A172 (cell line): ENCODE measurements at places on chromosomes 4 and X. TPM values are rescaled to one million over a fixed set of nuclear protein-coding genes. Genes with fewer than 3 reads are reported as not detected.

- DNase-seq = no peak
Measured at GRCh38 chr4:55386073-55386472, 9.7 kb upstream of the TMEM165 start.

Gene NPFFR2
- total RNA-seq = not detected in 2 replicates

DNA sequence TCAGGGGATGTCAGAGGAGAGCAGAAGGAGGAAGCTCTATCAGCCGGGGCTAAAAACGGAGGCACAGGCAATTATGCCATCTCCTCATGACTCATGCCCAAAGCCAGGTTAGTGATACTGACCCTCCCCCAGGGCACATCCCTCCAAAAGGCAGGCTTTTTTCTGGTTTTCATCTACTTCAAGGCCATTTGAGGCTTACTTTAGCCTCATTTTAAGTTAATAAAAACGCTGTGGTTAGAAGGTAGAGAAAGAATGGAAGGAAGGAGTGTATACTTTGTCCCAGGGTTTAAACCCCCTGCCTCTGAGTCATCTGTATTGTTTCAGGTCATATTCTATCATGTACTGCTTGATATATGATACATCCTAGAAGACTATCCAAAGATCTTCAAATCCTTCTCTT, 89.7 kb upstream of the NDP start:
- DNase-seq = peak; percentile 34

DNA sequence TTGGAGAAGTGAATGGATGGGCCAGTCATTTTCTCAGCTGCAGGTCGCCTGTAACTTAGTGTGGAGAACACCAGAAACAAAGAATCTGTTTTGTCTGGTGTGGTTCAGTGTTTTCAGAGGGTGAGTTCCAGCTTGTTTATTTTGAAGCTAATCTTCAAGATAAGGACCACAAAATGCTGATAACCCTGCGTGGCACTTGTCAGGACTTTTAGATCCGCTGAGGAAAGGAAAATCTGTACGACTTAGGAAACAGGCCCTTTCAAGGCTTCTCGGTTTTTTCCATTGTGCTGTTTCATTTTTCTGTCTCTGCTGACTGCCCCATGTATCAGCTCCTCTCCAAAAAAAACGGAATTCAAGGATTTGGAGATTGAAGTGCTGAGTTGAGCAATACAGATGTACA, 8.7 kb upstream of the ANAPC4 start:
- DNase-seq = no peak

DNA sequence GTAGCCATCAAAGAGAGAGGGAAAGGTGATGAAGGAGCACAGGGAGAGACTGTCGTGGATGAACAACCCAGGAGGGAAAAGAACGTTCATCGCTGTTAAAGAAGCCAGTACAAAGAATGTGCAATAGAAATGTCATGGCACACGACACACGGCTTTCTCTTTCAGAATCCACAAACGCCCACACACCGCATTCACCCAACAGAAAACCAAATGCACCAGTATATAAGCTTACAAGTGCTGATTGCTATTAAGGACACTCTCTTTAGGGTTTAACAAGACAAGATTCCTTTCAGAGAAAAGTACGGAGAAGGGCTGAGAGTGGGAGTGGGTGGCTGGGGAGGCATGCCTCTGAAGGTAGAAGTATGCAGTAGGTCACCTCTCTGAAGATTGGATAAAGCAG, 80.2 kb downstream of the C4orf51 start:
- no peak for DNase-seq

DNA sequence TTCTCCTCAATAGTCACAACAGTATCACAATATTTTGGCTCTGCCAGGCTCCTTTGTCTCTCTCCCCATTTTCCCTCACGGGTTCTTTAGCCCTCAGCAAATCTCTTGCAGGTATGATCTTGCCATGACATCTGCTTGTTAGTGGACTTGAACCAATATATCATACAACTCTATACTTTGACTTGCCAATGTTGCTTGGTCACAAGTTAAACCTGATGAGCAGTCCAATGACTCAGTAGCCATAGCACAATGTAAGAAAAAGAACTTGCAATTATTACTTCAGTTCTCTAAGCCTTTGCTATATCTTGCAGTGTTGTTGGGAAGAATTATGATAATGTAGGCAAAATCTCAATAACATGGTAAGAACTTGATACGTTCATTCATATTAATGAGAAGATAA, 174.6 kb upstream of the NRK start:
- DNase-seq = no peak

- peak; percentile 50 for DNase-seq
Measured at GRCh38 chr4:185504098-185505047, 30.9 kb downstream of the PDLIM3 start.

DNA sequence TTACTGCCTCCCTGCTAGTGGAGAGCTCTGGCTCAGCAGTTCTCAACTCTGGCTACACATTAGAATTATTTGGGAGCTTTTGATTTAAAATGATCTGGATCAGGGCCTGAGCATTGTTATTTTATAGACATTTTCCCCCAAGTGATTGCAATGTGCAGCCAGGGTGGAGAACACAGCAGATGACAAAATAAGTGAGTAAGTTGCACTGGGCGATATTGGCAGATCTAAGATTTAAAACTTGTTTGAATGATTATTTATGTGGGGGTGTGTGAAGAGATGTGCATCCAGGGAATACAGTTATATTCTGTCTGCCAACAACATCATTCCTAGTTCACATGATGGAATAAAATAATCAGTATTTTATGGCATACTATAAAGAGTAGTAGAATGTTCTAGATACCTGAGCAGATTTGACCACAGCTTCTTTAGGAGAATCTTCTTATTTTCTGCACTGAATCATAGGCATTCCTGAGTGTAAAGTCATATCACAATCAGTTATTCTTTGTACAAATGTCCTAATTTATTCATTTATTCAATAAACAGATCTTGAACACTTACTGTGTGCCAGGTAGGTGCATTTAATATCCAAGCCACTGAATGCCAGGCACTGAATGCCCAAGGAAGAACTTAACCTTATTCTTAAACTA, 123.9 kb downstream of the UCHL1 start:
- no peak for DNase-seq

- no peak for DNase-seq
Measured at GRCh38 chrX:144335402-144335801, 451.5 kb downstream of the UBE2NL start.

Gene FRMD7
- total RNA-seq = not detected in 2 replicates

DNA sequence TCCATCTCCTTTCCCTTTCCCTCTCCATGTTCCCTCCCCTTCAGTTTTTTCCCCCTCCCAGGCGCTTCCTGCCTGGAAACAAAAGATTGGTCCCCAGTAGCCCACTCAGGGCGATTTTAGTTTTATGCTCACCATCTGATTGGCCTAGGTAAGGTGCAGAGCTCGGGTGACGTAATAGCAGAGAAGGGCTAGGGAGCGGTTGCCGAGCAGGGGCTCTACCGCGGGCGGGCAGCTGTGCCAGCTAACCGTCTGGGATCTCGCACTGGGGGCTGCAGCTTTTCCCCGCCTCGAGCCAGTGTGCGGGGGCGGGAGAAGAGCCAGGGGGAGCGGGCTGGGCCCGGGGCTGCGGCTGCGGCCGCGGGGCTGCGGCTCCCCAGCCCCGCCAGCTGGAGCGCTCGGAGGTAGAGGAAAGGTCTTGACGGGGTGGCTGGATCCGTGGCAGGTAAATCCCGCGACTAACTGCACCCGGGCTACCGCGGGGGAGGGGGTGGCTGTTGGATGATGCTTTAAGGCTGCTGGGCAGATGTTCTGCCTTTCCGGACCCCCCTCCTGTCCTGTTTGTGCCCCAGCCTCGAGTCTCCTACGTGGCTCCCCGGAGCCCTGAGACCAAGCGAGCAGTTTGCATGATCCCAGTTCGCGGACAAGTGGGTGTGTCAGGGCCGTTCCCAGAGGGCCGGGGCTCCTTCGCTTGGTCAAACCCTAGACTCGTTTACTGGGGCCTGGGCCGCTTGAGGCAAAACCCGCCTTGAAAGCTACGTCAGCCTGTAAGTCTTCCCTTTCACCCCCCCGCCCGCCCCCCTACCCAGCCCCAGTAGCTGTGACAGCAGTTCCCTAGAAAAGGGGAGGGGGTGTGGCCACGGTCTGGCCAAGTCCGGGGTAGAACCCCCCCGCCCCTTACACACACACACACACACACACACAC, at the start of gene PAK3:
Gene PAK3, plus strand, starts transcription at position 218 of the 922 bp plus-strand sequence. CDS start 26,913 bp downstream, outside the sequence.
- DNase-seq = peak; percentile 11
